Activated CD4-positive, alpha-beta T cell treated with anti-CD3 and anti-CD28 coated beads, Interleukin-2, amount 50 U/mL, for 4 hours (primary cell): ENCODE measurements at places on chromosomes 4 and X.

DNA sequence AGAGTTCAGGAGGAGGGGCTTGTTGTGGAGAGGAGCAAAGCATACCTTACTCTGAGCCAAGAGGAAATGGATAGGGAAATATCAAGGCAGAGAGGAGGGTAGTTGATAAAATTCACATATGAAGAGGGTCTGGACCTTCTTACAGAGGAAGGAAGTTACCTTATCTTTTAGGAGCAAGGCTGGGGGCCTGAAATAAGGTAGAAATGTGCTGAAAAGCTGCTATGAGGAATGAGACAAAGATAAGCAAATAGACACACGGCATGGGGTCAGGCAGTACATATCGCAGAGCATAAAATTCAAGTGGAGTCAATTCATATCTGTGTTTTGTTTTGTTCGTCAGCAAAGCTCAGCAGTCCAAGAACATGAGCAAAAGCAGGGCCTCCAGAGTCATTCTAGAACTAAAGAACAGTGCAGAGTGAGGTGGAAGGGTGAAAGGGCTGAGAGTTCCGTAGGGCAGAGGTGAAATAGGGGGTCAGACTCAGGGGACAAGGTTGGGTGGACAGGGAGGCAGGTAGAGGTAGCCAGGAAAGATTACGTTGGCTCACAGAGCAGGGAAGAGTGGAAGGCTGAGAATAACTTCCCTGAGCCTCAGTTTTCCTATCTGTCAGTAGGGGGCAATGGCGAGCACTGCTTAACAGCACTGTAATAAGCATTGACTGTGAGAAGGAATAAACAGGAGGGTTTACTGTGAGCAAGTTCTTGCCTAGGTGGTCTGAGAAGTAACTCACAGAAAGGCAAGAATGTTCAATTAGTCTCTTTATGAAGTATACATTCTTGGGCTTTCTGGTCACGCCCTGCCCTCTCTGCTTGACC is 9.2 kb downstream of the VSIG4 start:
- DNase-seq: no peak

DNA sequence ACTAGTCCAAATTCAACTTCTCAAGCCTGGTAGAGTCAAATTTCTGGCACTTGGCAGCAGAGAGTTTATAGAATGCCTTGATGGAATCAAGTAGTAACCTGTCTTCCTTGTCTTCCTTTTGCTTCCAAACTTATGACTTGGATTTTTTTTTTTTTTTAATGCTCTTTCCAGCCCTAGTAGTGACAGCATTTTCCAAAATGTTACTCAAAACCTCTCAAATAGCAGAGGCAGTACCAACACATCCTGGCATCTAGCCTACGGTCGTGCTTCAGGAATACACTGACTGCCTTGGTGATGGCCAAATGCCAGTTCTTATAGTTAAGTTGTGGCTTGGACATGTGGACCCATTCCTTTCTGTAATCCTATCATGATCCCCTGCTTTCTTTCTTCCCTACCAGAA is 46.0 kb downstream of the GALNT7 start:
- DNase-seq: no peak

DNA sequence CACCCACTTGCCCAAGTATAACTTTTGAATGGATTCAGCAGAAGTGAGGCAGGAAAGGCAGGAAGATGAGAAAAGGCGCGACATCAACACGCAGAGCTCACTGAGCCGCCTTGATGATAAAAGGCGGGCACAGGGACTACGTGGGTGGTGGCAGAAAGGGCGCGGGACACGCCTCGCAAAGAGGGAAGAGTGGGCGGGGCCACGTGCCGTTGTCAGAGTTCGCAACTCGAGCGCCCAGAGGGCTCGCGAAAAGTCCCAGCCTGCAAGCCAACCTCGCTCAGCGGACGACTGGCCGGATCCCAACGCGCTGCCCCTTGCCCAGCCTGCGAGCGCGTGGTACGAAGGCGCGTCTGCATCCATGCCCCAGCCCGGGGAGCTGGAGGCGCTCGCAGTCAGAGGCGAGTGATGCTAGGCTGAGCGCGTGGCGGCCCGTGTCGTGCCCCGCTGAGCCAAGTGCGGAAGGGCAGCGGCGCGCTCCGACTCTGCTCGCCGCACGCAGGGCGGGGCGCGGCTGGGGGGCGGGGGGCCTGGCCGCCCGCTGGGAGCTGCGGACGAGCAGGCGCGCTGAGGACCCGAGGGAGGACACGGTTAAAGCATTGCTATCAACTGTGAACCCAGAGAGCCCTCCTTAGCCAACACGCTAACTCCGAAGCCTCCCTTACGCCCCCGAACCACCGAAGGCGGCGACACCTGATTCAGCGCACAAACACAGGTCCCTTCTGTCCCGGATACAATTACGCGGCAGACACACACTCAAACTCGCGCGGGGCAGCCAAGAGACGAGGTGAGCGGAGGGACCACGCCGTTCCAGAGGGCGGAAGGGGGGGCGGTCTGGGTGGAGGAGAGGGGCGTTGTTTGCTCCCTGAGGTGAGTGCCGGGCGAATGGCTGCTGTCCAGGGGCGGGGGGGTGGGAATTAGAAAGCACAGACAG is at the start of gene UGT8:
TSS of gene UGT8 (plus strand) at position 617 of the 931 bp plus-strand sequence. CDS start 24,074 bp downstream, outside the sequence.
- no peak for DNase-seq

DNA sequence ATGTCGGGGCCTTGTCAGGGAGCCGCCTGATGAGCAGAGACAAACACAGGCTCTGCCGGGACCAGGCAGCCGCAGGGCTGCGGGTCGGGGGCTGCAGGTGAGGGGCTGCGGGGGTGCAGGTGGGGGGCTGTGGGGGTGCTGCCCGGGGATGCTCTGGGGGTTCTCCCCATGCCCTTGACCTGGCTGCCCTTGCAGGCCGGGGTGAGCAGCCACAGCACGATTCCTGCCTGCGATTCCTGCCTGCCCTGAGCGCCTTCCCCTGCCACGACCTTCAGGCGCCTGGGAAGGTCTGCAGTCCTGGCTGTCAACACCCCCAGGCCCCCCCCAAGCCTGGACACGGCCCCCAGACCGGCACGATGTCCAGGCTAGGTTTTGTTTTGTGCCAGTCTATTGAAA is 106.3 kb downstream of the FAM53A start:
- DNase-seq: no peak

DNA sequence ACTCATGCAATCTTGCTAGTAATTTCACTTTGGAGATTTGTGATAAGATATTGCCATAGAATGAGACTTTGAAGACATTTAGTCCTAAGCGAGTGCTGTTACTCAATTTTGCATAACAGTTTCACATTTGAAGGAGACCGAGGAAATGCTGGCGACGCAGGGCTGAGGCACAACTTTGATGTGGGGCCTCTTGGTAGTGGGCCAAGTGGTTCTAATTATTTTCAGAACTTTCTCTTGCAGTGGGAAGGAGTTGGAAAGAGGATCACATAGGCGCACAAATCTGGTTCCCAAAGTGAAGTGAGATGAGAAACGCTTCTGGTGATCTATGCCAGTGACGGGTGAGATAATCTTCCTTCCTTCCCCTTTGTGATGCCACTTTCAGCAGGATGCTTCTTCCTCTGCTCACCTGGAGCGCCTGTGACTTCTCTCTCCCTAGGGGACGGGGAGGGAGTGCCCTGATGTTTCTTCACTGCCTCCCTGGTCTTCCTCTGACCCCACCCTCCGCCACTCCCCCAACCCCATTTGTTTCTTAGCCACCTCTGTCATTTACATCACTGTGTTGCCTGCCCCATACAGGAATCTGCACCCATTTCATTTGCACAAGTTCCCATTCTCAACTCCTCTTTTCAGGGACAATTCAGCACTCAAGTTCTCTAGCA is 138.9 kb upstream of the MID1 start:
- DNase-seq: no peak

DNA sequence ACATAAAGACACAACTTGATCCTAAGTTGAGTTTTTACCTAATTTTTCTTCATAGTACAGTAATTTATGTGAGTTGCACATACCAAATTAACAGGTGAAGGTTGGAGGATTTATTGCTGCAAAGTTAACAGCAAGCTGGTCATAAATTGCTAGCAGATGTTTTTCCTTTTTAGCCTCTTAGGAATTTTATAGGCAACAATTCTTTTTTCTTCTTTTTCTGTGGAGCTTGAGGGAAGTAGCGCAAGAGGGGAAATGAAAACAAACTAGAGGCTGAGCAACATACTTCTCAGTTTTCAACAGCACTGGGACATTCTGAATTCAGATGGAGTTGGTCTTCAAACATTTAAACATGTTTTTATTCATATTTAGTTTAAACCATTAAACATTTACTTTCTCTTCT is 63.7 kb upstream of the TLR2 start:
- no peak for DNase-seq

DNA sequence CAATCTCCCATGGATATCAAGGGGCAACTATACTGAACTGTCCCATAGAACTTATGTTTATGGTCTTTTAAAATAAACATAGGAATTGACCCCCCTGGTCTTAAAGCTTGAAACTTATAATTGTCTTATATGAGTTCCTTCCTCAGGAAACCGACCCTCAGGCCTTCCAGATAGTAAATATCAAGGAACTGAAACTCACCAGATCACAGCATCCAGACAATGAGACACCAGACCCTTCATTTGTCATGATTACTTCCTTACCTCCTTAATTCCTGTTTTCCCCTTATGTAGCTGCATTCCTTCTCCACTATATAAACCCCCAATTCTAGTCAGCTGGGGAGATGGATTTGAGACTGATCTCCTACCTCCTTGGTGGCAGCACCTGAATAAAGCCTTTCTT is 94.8 kb upstream of the GRPR start:
- DNase-seq: no peak

DNA sequence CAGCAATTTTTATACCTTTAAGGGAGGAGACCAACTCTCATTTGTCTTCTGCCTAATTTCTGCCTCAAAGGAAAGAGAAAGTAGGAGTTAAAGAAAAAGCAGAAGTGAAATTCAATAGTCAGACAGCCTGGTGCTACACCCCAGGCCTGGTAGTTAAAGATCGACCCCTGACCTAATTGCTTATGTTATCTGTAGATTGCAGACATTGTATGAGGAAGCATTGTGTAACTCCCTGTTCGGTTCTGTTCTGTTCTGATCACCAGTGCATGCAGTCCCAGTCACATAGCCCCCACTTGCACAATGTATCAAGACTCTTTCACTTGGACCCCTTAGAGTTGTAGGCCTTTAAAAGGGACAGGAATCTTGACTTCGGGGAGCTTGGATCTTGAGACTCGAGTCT is 335.9 kb upstream of the AR start:
- DNase-seq: no peak

DNA sequence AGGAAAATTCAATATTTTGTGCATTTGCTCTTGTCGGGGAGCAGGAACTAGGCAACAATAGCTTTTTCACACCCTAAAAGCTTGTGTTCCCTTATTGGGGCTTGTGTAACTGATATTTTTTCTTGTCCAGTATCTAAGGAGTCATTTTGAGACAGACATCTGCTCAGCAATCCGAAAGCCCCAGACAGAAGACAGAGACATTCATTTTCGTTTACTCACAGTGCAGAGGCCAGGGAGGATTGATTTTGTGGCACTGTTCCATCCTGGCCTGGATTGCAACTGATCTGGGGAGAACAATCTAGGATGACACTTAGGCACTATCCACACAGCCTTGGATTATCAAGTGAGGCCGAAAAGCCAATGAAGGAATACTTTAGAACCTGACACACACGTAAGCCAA is 27.4 kb upstream of the PLAC1 start:
- no peak for DNase-seq

DNA sequence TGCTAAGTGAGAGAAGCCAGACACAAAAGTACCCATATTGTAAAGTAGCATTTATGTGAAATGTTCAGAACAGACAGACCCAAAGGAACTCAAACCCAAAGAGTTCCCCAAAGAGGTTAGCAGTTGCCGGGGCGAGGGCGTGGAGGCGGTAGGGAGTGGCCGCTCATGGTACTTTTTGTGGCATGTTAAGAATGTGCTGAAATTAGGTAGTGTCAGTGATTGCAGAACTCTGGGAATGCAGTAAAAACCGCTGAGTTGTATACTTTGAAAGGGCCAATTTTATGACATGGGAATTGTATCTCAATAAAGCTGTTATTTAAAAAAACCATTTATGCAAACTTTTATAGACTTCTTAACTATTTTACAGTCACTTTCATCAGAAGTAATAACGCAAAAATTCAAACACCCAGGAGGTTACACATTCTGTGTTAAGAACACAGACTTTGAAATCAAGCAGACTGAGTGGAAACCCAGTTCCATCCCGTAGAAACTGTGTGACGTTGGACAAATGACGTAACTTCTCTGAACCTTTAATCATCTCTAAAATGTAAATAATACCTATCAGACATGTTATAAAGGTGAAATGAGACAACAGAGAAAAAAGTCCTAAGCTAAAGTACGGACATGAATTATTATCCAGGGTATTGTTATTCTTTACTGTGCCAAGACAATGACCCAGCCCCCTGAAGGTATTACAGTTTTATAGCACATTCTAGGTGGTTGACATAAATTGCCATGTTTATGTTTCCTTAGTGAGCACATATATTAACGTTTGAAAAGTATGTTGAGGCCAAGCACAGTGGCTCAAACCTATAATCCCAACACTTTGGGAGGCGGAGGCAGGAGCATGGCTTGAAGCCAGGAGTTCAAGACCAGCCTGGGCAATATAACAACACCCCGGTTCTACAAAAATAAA is 19.7 kb downstream of the ZFP42 start:
- DNase-seq: no peak

- DNase-seq: no peak
Measured at GRCh38 chrX:129559783-129560182, 19.7 kb downstream of the OCRL start.

DNA sequence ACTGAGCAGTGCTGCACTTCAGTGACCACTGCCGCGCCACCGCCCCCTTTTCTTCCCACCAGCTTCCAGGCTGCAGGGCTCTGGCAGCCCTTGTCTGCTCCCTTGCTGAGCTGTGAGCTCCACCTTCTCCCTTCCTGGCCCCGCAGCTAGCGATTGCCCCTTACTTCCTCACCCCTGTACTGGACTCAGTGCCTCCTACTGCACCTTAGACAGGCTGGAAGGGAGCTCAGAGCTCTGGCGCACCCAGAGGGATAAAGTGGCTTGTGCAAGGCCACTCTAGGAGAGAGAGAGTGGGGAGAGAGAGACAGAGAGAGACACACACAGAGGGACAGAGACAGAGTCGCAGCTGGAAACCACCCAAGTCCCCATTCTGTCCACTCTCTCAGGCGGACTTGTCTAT is 6.0 kb downstream of the RASL11B start:
- DNase-seq: no peak

- no peak for DNase-seq
Measured at GRCh38 chr4:83108101-83108861, 6.2 kb downstream of the PLAC8 start.

DNA sequence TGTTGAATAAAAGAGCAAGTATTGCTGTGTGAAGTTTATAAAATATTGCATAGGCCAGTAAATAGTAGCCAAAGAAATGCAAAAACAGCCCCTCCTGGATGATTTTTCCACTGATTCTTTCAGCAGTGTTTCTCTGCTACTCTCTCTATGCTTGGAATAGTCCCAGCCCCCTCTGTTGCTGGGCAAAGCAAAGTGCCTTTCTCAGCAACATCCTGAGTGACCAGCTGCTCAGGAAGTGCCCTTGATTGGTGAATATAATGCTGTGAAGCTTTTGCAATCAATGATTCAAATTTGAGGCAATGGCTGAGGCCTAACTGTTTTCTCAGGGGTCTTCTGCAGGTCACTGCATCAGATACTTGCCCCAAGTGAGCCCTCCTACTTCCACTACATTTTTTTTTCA is 656.7 kb downstream of the ZNF674 start:
- no peak for DNase-seq
